ENCODE measurements at places on chromosomes 11 and 22. TPM values are rescaled to one million over a fixed set of nuclear protein-coding genes. Genes with fewer than 3 reads are reported as not detected.

The ARHGAP20 gene
- total RNA-seq, result 4.4 TPM

The GLYAT gene
- not detected for total RNA-seq

The MGAT3 gene
- 6.7 TPM for total RNA-seq

The RIMBP3B gene
- total RNA-seq, result 0.10 TPM

The HEPN1 gene
- not detected for total RNA-seq

The NFRKB gene
- total RNA-seq, result 21.5 TPM

Data from left lung (tissue), 14 donors.